ENCODE measurements at places on chromosomes 4 and X.

GRCh38 chrX:79243691-79244090, 99.2 kb downstream of the GPR174 start:
- no peak for DNase-seq

DNA sequence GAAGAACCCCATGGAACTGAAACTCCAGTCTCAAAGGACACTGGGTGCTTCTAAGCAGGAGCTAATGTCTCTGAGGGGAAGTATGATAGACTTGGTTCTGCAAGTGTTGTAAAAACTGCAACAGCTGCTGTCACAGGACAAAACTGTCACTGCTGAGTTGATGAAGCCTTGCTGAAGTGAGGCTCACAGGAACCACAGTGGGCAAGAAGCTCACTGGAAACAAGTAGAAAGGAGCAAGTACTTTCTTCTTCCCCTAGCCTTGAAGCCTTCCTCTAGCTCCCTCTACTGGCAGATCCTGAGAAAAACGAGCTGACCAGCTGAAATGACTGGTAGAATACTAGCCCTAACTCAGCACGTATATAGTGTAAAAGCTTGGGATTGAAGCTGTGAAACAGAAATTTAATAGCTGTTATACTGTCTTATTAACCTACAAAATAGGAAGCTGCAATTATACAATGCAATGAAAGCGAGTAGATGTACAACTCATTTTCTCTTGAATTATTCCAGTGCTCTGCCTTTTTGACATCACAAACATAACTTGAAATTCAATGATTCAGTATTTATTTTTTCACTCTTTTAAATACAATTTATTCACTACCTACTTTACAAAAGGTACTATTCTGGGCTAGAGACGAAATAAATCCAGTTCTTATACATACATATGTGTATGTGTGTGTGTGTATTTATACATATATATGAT, 91.4 kb downstream of the GABRB1 start:
- peak; percentile 15 for DNase-seq

DNA sequence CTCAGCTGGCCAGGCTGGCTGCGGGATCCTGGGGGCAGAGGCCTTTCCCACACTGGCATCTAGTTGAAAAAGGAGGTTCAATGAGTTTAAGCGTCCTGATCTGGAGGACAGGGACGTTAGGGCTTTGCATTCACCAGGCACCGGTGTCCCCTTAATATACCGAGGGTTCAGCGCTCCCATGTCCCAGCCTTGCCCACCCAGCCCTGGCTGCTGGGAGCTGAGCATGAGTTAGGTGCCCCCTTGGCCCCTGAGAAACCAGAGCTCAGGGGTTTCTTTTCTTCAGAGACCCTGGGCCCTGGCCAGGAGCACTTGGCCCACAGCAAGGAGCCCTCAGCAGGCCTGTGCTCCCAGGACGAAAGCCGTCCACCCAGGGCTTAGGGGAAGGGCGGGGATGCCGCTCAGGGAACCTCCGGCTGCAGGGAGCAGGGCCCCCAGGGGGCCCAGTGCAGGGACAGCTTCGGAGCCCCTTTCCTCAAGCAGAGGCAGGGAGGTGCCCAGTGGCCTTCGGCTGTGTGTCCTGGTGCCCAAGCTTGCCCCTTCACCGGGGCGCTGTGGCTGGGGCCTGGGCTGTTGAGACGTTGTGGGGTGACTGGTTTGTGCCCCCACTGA, 20.9 kb upstream of the DUSP9 start:
- no peak for DNase-seq

DNA sequence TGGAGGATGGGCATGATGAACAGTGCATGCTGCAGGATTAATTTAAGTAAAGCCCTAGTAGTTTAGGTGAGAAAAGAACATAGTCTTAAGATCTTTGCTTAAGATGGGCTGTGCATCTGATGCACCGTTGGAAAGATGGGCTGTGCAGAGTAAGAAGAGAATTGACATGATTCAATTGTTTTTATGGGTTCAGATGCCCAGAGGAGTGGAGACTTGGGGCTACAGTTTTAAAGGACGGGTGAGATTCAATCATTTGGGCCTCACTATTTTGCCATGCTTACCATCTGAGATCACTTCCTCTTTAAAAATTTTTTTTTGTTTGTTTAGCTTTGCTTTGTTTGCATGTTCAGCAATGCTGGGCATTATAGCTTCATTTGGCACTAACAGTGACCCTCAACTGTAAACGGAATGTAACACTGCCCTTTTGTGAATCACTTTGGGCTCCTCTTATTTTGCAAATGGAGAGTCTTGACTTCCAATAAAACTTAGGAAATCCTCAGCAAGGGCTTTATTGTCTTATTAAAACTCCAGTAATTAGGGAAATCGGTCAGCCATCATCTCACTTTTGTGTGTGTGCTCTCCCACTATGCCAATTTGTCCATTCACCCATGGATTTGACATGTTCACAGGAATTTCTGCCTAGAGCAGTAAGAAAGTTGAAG, 216.1 kb upstream of the TLL1 start:
- DNase-seq, result no peak

- DNase-seq, result no peak
Measured at GRCh38 chr4:120096508-120097297, 30.1 kb upstream of the MAD2L1 start.

GRCh38 chr4:112142182-112142581, 3.1 kb upstream of the FAM241A start:
- DNase-seq, result no peak

DNA sequence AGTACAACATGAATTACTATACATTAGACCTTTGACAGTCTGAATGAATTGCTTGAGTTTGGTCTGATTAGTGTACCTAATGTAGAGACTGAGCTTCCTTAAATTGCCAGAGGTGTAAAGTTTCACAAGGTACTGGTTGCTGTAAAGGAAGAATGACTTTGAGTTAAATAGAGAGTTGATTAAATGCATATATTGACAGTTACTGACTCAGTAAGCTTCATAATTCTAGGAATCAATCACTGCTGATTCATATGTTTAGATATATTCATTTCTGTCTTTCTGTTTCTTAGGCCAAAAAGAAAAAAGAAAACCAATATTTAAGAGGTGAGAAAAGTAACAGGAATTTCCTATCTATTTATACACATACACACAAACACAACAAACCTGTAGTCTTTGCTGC, 16.2 kb upstream of the ART3 start:
- DNase-seq, result no peak

GRCh38 chr4:178471994-178472393, 1029.8 kb upstream of the AGA start:
- DNase-seq, result no peak

DNA sequence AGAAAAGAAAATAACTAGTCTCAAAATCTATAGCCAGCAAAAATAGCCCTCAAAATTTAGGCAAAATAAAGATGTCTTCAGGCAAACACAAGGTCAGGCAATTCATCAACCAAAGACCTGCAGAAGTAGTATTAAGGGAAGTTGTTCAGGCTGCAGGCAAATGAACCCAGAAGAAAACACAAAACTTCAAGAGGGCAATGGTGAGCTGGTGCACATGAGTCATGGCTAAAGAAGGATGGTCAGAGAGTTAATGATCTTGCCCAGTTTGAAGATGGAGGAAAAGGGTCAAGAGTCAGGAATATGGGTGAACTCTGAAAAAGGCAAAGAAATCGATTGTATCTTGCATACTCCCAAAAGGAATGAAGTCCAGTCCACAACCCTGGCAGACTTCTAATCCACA, 83.1 kb upstream of the FAT4 start:
- DNase-seq, result no peak

- no peak for DNase-seq
Measured at GRCh38 chr4:3529363-3529762, 2.9 kb downstream of the LRPAP1 start.

DNA sequence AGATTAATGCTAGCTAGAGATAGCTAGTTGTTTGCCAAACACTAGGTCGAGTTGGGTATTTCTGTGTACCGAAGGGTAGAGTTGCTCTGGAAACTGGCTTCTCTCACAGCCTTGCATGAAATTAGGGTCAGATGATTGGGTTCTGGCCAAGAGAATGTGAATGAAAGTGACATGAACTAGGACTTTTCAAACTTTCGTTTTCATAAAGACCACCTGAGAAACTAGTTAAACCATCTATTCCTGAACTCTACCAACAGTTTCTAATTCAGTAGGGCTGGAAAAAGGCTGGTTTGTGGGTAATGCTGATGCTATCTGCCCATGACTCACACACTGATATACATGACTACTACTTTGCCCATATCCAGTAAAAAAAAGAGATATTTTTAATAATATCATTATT, 157.6 kb downstream of the GASK1B start:
- DNase-seq, result no peak

DNA sequence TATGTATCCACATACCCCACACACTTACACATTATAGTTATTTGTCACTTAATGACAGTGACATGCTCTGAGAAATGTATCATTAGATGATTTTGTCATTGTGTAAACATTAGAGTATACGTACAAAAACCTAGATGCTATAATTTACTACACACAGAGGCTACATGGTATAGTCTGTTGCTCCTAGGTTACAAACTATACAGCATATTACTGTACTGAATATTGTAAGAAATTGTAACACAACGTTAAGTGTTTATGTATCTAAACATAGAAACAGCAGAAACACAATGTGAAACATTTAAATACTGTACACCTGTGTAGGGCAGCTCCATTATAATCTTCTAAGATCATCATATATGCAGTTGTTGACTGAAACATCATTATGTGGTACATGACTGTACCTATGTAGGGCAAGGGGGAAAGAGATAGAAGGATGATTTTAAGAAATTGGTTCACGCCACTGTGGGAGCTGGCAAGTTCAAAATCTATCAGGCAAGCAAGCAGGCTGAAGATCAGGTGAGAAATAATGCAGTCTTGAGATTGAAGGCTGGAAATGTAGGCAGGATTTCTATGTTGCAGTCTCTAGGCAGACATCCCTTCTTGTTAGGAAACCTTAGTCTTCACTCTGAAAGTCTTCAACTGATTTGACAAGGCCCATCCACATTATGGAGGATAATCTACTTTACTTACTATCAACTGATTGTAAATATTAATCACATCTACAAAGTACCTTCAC, 78.0 kb upstream of the CPEB2 start:
- no peak for DNase-seq

DNA sequence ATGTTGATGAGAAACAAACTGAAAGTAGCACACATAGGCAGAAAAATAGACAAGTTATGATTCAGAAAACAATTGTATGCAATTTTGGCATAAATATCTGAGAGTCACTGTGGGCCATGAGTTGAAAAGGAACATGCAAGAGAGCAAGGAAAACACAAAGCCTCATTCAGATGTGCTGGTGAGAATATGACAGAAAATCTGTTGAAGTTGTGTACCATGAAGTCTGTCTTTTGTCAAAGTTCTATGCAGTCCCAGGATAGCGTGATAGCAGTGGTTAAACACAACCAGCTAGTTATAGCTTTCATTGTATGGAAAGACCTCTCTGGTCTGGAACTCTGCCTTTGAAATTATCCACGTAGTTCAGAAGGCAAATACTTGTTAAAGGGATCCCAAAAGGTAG, 53.0 kb downstream of the TMEM154 start:
- DNase-seq, result no peak

DNA sequence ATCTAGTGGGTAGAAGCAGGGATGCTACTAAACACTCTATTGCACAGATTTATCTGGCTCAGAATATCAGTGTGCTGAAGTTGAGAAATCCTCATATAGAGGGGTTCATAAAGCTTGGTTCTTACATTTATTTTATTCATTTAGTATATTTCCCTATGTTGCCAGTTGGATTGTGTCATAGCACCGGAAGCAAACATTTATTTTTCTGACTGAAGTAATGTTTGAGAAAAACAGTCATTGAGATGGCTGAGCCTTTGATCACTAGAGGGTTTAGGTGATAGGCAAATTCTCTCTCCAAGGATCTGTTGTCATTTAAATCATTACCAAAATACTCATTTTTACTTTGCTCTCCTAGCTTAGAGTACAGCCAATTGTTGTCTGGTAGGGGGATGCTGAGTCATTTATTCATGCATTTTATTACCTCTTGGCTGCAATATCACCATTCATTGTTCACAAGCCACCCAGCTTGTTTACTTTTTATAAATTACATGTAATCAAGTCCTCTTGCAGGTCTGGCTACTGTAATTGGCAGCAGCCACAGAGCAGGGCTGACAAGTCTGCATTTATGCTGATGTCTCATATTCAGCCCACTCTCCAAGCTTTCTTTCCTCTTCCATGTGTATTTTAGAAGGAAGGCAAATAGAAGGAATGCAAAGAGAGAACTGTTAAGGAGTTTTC, 15.2 kb downstream of the GAB1 start:
- DNase-seq, result no peak

GRCh38 chrX:68695206-68695845, 47.9 kb downstream of the STARD8 start:
- DNase-seq, result no peak

- no peak for DNase-seq
Measured at GRCh38 chr4:181108237-181108636, 1135.0 kb upstream of the TENM3 start.

DNA sequence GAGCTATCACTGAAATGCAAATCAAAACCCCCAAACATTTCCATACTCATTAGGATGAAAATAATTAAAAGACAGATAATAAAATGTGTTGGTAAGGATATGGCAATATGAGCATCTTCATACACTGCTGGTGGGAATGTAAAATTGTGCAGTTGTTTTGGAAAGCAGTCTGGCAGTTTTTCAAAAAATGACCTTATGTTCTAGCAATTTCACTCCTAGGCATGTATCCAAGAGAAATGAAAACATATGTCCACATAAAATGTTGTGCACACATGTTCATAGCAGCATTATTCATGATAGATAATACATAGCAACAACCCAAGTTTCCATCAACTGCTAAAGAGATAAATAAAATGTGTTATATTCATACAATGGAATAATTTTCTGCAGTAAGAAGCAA, 14.8 kb upstream of the GPRASP2 start:
- DNase-seq, result no peak

- no peak for DNase-seq
Measured at GRCh38 chr4:140300271-140300970, 73.0 kb upstream of the SCOC start.

- no peak for DNase-seq
Measured at GRCh38 chr4:103591841-103592240, 127.9 kb downstream of the TACR3 start.

DNA sequence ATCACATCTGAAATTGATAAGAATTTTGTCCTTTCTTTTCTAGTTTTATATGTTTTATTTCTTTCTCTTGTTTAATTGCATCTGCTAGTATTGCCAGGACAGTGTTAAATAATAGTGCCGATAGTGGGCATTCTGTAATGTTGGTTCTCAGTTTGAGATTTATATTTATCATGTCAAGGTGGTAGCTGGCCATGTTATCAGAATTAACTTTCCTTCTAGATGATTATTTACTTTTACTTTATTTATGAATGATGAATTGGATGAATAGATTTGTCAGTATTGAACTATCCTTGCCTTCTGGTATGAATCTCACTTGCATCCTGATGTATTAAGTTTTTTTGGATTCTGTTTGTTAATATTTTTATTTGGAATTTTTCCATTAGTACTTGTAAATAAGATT, 42.7 kb downstream of the METAP1 start:
- DNase-seq, result no peak

- DNase-seq, result no peak
Measured at GRCh38 chr4:159070742-159071141, 32.1 kb upstream of the RAPGEF2 start.

- DNase-seq, result no peak
Measured at GRCh38 chrX:69262036-69262936, 97.0 kb upstream of the PJA1 start.

GRCh38 chr4:114785570-114785969, 187.0 kb downstream of the UGT8 start:
- DNase-seq, result no peak

All from NCI-H510A treated with DMSO at 0.1 percent for 48 hours (cell line).